Upper lobe of left lung (tissue), 6 donors: ENCODE measurements at places on chromosomes 16 and 17. TPM values are rescaled to one million over a fixed set of nuclear protein-coding genes. Genes with fewer than 3 reads are reported as not detected.
A peak's percentile ranks its signal among the peaks of the same experiment; 100 is the strongest.

DNA sequence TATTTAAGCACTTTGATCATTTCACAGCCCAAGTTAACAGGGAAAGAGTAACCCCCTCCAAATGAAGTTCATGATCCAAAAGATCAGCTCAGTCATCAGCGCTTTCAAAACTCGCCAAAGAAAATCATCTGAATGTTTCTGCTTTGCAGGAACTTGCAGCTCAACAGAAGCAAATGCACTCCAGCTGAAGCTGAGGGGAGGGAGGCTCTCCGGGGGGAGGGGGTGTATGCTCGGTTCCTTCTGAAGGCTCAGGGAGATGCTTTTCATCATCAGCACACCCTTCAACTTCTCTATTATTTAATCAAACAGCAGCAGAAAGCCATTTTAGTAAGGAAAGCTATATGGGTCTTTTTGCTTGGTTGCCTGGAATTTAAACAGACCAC, 24.4 kb upstream of the ERN1 start:
- DNase-seq, result no peak

The SLFN12 gene
- 7.0 TPM for total RNA-seq

DNA sequence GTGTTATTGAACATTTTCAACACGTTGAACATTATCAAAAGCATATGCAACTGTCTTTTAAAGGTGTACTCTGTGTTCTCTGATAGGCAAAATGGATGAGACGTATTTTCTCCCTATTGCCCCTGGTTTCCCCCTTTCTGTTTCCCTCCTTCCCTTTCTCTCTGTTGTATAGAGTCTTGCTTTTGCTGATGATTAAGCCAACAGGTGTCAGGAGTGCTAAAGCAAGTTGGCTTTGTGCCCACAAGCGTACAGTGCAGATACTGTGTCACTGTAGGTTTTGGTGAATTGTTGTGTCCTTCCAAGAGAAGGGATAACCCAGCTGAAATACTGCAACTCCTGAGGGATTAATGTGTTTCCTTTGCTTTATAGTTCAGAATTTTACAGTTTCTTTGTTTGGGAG, 74.4 kb downstream of the COX10 start:
- no peak for DNase-seq

The MED13 gene
- total RNA-seq, result 55.3 TPM

- DNase-seq, result peak; percentile 16
These were observed 81.8 kb downstream of the C16orf78 start for GRCh38 chr16:49455181-49455990.
